ENCODE measurements at places on chromosomes 7 and 10.

- no peak for DNase-seq
Observed at GRCh38 chr10:128095753-128096469, 30.3 kb downstream of the MKI67 start.

DNA sequence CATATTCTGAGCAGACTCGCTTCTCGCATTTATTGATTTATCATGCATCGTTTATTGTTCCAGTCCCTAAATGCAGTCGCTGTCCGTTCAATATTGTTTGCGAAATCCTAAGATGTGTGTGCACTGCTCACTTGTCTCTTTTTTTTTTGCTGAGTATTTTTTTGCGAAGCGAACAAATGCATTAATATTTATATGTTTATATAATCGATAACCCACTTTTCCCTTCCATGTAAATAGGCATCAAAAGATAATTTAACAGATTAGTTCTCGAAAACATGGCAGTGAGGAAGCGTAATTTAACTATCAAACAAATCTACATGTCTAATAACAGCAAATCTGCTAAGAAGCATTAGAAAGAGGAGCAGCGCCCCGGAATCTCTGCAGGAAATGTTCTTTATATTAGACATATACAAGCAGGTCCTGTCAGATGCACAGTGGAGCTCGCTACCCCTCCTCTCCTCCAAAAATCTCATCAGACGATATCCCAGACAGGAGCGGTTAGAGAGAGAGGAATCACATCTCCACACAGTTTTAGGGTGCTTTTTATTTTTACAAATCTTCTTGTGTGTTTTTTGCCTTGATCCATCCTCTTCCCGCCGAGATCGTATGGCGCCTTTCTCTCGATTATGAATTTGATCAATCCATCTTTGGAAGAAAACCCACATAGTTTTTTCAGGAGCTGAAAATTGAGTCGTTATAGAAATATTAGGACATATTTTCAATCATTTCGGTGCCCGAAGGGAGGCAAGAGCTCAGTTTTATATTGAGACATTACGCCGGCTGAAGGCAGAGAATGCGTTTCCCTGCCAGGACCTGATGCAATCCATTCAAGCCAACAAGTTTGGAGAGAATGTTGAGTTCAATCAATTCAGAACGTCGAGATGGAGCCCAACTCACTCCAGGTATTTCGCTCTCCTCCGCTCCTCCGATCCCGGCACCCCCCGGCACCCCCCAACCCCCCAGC lies at the start of gene ARID5B:
ARID5B (plus strand) TSS at position 871 of the 964 bp plus-strand sequence; CDS start at position 882, 11 bp downstream.
- DNase-seq = peak; percentile 80

GRCh38 chr10:131980761-131981428 lies 828 bp downstream of the BNIP3 start:
- no peak for DNase-seq

- peak; percentile 22 for DNase-seq
Observed at GRCh38 chr7:111362506-111363054, 199.7 kb downstream of the IMMP2L start.

- DNase-seq = no peak
Observed at GRCh38 chr10:97519342-97519741, 20.6 kb downstream of the UBTD1 start.

- DNase-seq = no peak
Observed at GRCh38 chr10:128851726-128852125, 615.3 kb upstream of the MGMT start.

- no peak for DNase-seq
Observed at GRCh38 chr10:103592186-103593021, 98.9 kb downstream of the NEURL1 start.

DNA sequence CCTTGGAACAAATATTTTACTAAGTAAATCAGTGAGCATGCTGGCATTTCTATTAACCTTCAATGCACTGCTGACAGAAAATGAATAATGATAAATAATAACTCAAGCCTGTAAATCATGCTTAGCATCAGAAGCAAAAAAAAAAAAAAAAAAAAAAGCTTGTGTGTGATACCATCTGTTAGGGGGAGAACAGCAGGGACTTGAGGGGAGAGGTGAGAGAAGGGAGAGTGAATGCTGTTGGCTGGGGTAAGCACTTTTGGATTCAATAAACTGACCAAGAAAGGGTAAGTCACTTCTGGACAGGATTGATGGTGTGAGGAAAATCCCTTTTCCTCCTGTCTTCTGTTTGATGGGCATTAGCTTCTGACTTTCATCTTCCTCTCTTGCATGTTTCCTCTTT lies 996.4 kb downstream of the KCNMA1 start:
- no peak for DNase-seq

DNA sequence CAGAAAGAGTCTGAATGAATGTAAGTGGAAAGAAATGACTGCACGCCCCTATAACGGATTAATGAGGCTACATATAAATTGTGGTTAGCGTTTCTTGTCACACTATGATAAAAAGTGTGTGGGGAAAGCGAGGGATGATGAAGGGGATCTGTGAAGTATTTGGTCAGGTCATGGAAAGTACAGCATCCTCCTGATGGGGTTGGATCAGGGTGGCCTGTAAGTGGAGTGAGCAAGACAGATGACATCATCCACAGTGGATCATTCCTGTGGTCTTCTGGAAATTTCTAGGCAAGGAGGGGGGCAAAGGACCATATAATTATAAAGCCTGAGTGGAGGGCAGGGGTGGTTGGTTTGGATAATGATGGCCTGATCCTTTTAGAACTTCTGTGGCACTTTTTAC lies 606.0 kb downstream of the INHBA start:
- DNase-seq = no peak

DNA sequence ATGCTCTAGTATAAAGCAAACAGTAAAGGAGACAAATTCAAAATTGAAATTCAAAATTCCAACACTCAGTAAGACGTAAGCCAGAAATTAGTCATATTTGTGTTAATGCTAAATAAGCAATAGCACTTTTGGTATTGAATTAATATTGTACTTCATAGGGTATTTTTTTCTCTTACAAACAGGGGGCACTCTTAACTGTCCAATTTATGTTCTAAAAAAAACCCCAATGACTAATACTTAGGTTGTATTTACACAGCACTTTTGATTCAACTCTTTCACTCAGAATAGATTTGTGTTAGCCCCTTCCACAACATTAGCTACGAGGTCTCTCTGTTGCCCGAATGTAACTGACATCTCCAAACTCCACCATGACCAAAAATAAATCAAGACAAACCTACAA lies 284.9 kb upstream of the COBL start:
- DNase-seq = no peak

DNA sequence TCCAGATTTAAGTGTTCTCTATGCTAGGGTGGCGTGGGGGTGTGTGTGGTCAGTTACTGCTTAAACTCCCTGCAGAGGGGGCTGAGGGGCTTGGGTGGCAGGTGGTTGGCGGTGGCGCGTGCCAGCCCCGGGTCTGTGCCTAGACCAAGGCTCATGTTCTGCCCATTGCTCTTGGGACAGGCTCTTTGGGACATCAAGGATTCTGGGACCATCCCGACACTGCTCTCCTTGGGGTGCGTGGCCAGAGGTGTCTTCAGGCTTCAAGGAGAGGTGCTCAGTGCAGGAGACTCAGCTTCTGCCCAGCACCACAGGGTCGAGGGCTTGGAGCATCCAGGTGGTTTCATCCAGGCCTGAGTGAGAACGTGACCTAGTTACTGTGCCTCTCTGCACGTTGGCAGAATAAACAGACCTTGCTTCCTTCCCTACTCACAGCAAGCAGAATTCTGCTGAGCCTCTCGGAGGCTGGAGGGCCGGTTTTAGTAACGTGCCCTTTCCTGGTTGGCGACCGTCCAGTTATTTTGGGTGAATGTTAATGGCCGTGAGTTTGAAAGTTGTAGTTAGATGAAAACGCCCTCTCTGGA lies 39.9 kb downstream of the CAMK1D start:
- no peak for DNase-seq

GRCh38 chr10:558364-558763 lies 131.1 kb downstream of the DIP2C start:
- no peak for DNase-seq

DNA sequence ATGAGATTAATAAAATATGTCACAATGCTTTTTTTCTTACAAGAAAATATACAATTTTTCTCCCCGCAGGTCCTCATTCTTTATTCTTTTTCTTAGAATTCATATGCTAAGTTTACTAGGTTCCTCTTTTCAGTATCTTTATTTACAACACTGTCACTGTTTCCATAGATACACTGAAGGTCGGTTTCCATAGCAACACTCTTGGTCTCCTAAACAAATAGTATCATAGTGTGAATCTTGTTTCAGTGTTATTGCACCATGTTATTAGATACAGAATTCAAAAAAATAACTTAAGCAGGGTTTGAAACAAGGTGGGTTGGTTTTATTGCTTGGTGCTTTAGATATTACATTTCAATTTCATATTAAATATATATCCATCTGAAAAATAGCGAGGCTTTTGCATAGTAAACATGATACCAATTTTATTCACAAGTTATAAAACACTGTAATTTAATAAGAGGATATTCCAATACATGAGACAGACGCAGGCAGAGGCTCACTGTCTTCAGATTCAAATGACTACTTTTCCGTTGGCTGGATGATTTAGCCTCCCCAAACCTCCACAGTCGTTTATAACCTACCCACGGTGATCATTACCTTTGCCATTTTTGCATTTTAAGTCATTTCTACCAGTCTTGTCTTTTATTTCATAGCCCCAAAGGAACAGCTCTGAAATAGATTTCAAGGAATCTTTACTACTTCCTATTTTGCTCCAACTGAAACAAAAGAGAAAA lies 88.9 kb upstream of the KLF6 start:
- no peak for DNase-seq

- DNase-seq = peak; percentile 45
Observed at GRCh38 chr7:120404042-120404441, 131.1 kb downstream of the KCND2 start.

DNA sequence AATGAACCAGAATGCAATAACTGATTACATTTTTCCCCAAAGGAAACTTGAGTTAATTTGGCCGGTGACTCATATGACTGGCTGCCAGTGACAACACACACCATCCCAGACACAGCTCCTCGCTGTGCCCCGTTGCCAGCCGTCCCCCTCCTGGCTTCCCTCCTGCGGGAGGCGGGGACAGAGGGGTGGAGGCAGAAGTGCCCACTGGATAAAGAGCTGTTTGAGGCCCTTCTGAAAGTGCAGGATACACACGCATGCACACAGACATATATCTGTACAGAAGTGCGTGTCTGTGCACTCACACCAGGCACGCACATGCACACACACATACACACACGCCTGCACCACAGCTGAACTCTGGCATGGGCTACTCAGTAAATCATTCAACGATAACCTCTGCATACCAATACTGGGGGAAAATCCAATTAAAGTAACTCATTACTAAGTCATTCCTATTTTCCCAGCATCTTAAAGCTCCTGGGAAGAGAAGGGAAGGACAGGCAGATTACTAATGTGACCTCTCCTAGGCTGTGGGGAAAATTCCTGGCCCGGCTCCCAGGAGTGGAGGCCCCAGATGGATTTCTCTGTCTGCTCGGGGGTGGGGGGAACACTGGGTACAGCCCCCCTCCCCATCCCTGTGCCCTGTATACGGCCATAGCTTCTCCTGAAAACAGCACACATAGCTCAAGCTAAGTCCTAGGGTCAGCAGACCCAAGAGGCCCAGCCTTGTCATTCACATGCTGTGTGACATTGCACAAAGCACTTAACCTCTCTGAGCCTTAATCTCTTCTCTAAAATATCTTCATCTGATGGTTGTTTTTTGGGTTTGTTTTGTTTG lies 52.3 kb upstream of the MYL10 start:
- DNase-seq = peak; percentile 18

- DNase-seq = no peak
Observed at GRCh38 chr10:92113911-92114600, 176.8 kb downstream of the CPEB3 start.

GRCh38 chr7:154960063-154960790 lies 42.7 kb downstream of the PAXIP1 start:
- peak; percentile 9 for DNase-seq

DNA sequence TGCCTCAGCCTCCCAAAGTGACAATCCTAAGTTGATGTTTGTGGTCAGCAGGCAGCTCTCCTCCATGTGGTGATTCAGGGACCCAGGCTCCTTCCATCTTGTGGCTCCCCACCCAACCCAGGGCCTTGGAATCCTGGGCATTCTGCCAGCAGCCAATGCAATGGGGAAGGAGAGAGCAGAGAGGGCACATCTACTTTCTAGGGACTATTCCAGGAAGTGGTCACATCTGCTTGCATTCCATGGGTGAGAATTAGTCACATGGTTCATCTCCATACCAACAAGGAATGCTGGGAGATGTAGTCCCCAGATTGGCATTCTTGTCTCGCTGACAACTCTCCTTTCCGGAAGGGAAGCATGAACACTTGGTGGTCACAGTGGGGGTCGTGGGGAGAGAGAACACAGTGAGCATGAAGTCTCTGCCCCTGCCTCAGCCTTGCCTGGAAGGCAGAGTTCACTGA lies 9.9 kb upstream of the SRRM3 start:
- peak; percentile 37 for DNase-seq

GRCh38 chr10:49837051-49837478 lies 74.9 kb upstream of the OGDHL start:
- DNase-seq = no peak

GRCh38 chr7:70752794-70753241 lies 379.1 kb upstream of the GALNT17 start:
- DNase-seq = peak; percentile 15

DNA sequence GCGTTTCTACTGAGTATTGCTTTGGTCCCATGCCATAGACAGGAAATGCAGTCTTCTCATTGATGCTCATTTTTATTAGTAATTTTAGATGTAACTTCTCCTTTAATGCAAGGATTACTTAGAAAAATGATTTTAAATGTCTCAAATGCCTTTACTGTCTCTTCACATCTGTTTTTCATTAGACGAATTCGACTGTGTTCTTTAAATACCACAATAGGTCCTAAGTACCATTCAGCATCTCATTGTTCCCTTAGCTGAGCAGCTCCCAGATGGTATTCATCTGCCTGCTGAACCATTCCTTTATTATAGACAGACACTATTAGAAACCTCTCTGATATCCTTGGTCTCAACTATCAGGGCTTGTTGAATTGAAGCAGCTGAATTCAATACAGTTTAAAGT lies 113.6 kb downstream of the LSMEM1 start:
- DNase-seq = no peak

- DNase-seq = no peak
Observed at GRCh38 chr10:27687743-27688142, 57.9 kb downstream of the MKX start.

DNA sequence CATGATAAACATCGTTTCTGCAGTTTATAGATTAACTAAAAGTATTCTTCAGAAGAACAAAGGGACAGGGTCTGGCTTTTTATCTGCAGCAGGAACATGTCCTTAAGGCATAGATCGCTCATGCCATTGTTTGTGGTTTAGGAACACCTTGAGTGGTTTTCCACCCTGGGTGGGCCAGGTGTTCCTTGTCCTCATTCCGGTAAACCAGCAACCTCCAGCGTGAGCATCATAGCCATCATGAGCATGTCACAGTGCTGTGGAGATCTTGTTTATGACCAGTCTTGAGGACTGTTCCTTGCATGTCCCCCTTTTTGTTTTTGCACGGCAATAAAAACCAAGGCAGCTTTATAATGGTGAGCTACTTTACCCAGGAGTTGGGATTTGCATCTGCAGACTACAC lies 33.9 kb downstream of the STOX1 start:
- DNase-seq = peak; percentile 24

- DNase-seq = no peak
Observed at GRCh38 chr10:103820101-103821062, 35.0 kb downstream of the SH3PXD2A start.

All from foreskin keratinocyte (primary cell).